ENCODE measurements at places on chromosomes 16 and 17.

- DNase-seq = peak; percentile 53
Observed at GRCh38 chr17:78737332-78737731, 44.7 kb downstream of the CYTH1 start.

DNA sequence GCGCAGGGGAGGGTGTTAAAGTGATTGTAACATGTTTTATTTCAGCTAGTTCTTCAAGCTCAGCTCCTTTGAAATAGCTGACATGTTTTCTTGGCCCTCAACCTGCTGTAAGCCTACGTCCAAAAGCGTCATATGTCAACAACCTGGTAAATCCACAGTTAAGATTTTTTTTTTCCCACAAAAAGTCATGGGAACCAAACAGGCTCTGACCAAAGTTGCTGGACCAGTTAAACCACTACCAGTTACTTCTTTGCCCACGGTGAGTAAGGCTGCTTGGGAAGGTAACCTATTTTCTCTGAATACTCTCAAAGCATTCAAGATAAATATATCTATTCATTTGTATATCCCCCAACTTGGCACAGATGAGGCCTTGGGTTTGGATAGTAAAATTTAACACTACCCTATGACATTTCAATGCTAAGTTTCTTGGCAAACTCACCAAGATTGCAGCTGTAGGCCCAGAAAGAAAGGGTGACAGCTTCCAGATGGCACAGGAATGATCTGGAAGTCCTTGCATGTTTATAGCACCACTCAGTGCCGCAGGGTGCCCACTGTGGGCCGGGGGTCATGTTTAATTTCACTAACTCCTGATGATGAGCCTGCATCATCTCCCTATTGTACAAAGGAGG, 166.2 kb downstream of the XYLT1 start:
- DNase-seq = no peak

DNA sequence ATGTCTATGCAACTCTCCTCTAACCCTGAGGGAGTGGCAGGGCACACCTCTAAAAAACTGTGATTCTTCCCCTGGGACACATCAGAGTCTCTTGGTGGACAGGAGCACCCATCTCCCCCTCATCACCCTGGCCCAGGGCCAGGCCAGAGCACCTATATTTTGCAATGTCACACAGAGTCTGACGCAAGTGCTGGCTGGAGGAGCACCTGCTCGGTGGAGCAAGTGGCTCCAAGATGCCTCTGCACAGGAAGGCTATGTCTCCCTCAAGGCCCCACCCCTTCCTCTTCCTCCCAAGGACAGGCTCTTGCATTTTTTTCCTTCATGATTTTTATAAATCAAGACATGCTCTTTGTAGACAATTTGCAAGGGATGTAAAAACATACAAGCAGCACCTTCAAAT, 13.3 kb downstream of the SNN start:
- no peak for DNase-seq

DNA sequence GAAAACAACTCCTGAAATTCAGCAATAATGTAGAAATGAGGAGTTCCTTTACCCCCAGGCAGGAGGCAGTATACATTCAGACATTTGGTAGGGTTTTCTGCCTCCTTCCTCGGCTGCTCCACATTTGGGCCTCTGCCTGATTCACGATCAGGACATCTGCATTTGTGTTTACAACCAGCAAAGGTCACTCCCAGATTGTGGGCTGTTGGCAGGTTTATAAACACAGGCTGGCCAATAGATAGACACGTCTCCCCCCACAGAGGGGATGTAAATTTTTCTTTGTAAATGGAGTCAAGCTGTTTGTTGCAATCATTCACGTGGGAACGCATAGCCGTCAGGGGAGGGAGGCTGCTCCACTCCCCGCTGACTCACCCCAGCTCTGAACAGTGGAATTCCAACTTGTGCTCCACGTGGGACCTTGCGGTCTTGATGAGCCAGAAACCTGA, 252.1 kb upstream of the N4BP1 start:
- DNase-seq = no peak

DNA sequence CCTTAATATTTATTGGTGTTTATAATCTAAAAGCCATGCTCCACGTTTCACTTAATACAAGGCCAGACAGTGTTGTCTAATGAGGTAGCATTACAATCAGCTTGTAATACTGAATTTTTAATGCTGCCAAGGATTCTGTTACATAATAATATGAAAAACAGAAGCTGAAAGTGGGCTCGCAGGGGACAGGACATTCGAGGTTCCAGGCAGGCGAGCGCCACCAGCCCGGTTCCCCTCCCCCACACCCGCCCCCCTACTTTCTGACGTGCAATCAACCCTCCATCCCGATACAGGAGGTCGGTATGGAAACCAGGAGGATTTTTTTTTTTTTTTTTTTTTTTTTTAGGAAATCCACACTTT, 6.2 kb upstream of the ZFHX3 start:
- no peak for DNase-seq

DNA sequence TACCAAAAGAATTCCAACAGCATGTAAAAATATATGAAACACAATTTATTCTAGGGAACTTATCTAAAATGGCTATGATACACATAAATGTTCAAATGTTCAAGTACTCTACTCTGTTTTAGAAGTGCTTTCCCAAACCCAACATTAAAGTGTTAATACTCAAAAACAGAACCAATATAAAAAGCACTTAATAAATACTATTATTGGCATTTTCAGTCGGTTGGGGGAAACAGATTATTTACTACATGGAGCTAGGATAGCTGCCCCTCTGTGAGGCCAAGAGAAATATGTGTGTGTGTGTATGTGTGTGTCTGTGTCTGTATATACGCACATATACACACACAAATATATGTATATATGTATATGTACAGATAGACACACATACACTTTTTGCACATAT, 32.1 kb upstream of the BRIP1 start:
- DNase-seq = no peak

DNA sequence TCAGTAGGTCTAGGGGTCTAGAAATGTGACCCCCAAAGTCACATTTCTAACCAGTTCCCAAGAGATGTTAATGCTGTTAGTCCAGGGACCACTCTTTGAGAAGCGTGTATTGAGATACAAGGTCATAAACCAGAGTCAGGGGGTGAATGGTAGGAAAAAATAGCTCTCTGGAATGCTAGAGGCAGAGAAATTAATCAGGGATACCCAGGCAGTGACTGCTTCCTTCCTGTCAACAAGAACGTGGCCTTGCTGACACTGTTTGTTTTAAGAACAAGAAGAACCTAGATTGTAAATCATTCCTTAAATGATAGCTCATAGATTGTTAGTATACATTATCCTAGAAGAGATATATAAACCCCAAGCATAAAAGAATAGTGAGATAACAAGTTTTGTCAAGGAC, 43.8 kb downstream of the PITPNM3 start:
- no peak for DNase-seq

GRCh38 chr17:7843257-7843535, 9.2 kb downstream of the KDM6B start:
- DNase-seq = no peak

- no peak for DNase-seq
Observed at GRCh38 chr16:29321585-29321984, 84.9 kb downstream of the NPIPB11 start.

DNA sequence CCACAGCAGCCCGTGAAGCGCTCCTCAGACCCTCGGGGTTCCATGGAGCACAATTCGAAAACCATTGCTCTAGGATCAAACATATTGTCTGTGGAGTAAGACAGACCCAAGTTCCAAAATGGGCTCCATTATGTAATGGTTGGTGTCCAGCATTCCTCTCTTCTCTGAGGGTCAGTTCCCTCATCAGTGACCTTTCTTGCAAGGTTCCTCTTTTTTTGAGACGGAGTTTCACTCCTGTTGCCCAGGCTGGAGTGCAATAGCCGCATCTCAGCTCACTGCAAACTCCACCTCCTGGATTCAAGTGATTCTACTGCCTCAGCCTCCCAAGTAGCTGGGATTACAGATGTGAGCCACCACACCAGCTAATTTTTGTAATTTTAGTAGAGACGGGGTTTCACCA, 28.4 kb downstream of the PLXDC1 start:
- no peak for DNase-seq

- DNase-seq = no peak
Observed at GRCh38 chr17:61534414-61534813, 56.6 kb downstream of the NACA2 start.

DNA sequence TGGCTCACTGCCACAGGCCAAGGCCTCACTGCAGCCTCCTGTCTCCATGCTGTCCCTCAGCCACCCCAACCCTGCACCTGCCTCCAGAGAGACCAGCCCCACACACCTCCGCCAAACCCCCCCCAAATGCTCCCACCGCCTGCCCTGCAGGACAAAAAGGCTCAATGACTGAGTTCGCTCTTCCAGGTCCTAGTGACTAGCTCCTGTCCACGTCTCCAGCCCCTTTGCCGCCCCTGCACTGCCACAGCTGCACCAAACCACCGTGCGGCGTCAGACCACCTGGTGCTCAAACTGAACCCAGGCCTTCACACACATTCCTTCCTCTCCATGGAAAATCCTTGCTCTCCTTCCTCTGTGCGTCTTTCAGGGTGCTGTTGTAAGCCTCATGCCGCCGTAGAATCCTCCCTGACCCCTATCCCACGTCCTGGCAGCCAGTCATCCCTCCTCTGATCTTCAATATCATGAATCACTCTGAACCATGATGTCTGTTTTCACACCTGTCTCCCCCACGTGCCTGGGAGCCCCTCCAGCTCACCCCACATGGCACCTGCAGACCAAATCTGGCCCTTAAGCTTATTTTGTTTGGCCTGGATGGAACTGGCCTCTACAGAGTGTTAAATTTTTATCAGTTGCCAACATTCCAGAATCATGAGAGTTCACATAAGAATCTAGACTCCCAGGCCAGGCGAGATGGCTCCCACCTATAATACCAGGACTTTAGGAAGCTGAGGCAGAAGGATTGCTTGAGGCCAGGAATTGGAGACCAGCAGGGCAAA, 4.3 kb upstream of the GSG1L start:
- DNase-seq = peak; percentile 76

DNA sequence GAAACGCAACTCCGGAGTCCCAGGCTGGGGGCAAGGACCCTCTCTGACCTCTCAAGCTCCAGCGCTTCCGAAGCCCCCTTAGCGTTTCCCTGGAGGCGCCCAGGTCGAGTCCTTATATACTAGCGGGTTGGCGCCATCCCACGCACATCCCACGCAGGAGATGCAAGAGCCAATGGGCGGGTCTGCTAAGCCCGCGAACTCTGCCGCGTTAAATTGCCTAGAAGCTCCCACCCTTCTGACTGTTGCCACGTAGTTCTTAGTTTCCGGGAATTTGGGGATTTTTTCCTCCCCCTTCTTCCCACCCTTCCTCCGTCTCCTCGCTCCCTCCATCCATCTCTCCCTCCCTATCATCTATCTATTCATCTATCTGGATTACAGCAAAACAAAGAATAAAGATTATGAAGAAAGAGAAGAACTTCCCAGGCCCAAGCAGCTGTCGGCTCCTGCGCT, at the start of gene SLFN11:
Gene SLFN11, minus strand, starts transcription at position 88 of the 450 bp plus-strand sequence. CDS start 9,814 bp downstream, outside the sequence.
- DNase-seq = peak; percentile 90

- peak; percentile 70 for DNase-seq
Observed at GRCh38 chr17:80105762-80106161, 4.4 kb downstream of the GAA start.

DNA sequence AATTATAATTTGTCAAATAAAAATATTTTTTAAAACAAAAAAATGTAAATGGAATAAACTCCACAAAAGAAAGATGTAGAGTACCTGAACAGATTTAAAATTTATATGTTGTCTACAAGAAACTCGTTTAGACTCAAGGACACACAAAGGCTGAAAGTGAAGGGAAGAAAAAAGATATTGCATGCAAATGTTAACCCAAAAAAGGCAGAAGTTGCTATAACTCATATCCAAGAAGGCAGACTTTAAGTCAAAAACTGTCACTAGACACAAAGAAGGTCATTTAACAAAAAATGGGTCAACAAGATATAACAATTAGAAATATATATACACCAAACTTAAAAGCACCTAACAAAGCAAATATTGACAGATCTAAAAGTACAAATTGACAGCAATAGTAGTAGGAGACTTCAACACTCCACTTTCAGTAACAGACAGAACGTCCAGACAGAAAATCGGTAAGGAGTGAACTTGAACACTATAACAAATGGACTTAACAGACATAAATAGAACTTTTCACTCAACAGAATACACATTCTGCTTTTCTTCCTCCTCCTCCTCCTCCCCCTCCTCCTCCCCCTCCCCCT, 40.8 kb upstream of the MYLK3 start:
- no peak for DNase-seq

- DNase-seq = peak; percentile 73
Observed at GRCh38 chr17:13429201-13429600, 172.5 kb downstream of the HS3ST3A1 start.

DNA sequence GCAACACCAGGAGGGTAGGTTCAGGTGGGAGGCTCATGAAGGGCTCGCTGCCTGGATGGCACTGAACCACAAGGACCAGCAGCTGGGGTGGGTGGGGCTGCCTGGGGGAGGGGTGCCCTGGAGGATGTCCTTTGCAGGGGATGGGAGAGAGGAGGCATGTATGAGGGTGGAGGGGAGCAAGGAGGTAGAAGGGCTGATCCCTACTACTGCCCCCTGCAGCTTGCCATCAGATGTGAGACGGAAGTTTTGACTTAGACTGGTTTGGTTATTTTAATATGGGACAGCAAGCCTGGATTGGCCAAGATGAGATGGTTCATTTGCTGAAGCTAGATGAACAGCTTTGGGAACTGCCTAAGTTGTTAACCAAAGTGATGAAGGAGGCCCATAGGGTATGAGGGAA, 115.9 kb downstream of the SEC14L1 start:
- DNase-seq = no peak

DNA sequence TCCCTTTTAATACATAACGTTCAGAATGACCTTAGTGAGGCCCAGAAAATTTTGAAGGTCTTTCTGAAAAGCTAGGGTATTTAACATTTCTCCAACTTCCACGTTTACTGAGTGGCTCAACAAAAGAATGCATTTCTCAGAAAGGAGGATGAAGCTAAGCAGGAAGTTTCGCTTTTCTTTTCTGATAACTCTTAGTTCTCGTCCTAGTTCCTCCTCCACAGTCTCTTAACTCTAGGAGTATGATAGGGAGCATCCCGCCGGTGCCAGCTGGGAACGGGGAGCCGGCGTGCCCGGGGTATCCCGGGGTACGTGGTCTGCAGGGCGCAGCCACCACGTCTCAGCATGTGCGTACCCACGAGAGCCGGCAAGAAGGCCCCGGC, 363 bp downstream of the KARS1 start:
- DNase-seq = peak; percentile 10
